ENCODE measurements at places on chromosomes 3 and 15.
A peak's percentile ranks its signal among the peaks of the same experiment; 100 is the strongest.

- H3K4me1 ChIP-seq, result peaks cover 10% of the 10 kb centered on the region
- peaks cover 13% of the 10 kb centered on the region for H3K36me3 ChIP-seq
- no peak overlapping the region for H3K4me3 ChIP-seq
- H3K27me3 ChIP-seq, result no peaks in the 10 kb centered on the region
- DNase-seq, result no peak
These were observed 46.1 kb downstream of the RFTN1 start for GRCh38 chr3:16467393-16467792.

GRCh38 chr3:121467085-121467484 is 78.7 kb downstream of the POLQ start:
- H3K27ac ChIP-seq, result no peak overlapping the region
- no peak overlapping the region for H3K4me3 ChIP-seq
- no peaks in the 10 kb centered on the region for H3K4me1 ChIP-seq
- no peaks in the 10 kb centered on the region for H3K27me3 ChIP-seq
- H3K36me3 ChIP-seq, result no peaks in the 10 kb centered on the region

GRCh38 chr3:141275032-141275422 is 43.4 kb downstream of the PXYLP1 start:
- peak overlapping the region; percentile 19 for H3K27ac ChIP-seq
- no peaks in the 10 kb centered on the region for H3K36me3 ChIP-seq
- H3K4me1 ChIP-seq, result peaks cover 31% of the 10 kb centered on the region
- H3K27me3 ChIP-seq, result no peaks in the 10 kb centered on the region
- H3K4me3 ChIP-seq, result no peak overlapping the region

DNA sequence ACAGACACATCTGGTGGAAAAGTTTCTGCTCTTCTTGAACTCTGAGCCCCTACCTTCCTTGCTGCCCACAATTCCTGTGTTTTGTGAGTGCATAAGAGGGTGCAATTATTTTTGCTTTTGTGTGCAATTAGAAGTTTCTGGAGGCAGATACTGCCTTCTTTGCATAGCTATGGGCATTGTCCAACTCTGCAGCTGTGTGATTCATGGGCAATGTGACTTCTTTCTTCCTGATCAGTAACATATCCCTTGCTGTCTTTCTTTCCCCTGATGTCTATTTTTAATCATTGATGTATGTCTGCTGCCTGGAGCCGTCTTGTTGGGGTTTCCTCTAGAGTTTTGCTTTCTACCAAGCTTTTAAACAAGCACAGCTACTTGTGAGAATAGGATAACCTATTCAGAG is 321.6 kb upstream of the CHRM5 start:
- H3K27me3 ChIP-seq, result peaks cover 14% of the 10 kb centered on the region
- H3K27ac ChIP-seq, result no peak overlapping the region
- no peaks in the 10 kb centered on the region for H3K4me1 ChIP-seq
- H3K36me3 ChIP-seq, result no peaks in the 10 kb centered on the region
- no peak for DNase-seq

DNA sequence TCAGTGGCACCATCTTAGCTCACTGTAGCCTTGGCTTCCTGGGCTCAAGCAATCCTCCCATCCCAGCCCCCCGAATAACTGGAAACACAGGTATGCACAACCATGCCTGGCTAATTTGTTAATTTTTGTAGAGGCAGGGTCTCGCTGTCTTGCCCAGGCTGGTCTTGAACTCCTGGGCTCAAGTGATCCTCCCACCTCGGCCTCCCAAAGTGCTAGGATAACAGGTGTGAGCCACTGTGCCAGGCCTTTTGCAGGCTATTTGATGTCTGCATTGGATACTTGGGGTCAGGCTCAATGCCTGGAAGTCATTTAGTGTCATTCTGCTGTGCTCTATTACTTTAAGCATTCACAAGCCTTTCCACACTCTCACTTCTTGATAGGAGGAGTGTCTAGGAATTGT is 17.6 kb downstream of the LIMD1 start:
- H3K4me1 ChIP-seq, result peaks cover 22% of the 10 kb centered on the region
- H3K36me3 ChIP-seq, result no peaks in the 10 kb centered on the region
- H3K27ac ChIP-seq, result no peak overlapping the region
- H3K27me3 ChIP-seq, result no peaks in the 10 kb centered on the region
- no peak overlapping the region for H3K4me3 ChIP-seq

- peak; percentile 12 for DNase-seq
- H3K27me3 ChIP-seq, result no peaks in the 10 kb centered on the region
- no peaks in the 10 kb centered on the region for H3K36me3 ChIP-seq
- no peak overlapping the region for H3K4me3 ChIP-seq
- H3K4me1 ChIP-seq, result no peaks in the 10 kb centered on the region
These were observed 175.5 kb upstream of the SLCO3A1 start for GRCh38 chr15:91678003-91678402.

DNA sequence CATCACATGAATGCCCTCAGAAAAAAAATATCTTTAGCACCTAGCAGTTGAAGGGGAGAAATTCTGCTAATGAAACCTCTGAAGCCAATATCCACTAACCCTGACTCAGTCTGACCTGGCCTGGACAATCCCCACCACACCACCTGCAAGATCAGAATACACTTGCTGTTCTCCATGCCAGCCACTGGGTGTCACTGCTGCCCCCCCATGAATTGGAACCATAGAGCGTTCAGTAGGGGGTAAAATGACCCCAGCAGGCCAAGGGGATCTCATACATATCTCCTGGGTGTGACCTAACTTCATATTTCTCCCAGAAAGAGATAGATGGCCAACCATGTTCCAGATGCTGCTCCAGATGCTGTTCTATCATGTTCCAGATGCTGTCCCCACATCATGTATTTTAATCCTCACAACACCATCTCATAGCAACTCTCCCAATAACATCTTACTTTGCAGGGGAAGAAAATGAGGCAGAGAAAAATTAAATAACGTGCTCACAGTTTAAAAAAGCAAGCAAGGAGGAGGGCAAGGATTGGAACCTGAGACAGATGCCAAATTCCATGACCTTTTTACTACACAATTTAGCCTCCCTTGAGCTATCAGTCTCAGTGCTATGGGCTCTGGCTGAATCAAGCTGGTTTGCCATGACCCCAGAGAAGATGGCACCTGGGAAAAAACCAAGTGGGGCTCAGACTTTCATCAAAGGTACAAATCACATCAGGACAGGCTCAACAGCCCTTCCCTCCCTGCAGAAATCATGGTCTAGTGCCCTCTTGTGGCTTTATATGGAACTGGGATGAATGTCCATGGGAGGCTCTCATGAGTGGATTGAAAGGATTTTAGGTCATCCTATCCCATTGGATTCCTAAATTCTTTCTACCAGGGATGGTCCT is 12.4 kb downstream of the NTRK3 start:
- peak; percentile 48 for DNase-seq
- H3K27ac ChIP-seq, result no peak overlapping the region
- 0 out of 2 replicates have a peak, but pooled peaks cover 3% of the 10 kb centered on the region for H3K4me1 ChIP-seq
- H3K27me3 ChIP-seq, result peaks cover 6% of the 10 kb centered on the region
- H3K4me3 ChIP-seq, result no peak overlapping the region

DNA sequence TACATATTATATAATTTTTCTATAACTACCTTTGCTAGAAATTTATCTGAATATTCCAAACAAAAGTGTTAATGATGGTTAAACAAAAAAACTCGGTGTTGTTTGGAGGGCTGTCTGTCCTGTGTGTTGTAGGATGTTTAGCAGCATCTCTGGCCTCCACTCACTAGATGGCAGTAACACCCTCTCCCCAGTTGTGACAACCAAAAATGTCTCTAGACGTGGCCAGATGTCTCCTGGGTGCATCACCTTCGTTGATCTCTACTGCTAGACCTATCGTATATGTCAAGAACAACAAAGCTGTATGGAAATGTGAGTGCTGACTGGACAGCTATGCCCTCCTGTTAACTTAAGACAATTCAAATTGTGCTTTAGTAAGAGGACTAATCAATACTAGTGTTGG is 14.1 kb downstream of the ANKRD34C start:
- H3K4me1 ChIP-seq, result no peaks in the 10 kb centered on the region
- no peak overlapping the region for H3K27ac ChIP-seq
- H3K36me3 ChIP-seq, result no peaks in the 10 kb centered on the region
- no peak overlapping the region for H3K4me3 ChIP-seq
- H3K27me3 ChIP-seq, result peaks cover 19% of the 10 kb centered on the region
- DNase-seq, result no peak

DNA sequence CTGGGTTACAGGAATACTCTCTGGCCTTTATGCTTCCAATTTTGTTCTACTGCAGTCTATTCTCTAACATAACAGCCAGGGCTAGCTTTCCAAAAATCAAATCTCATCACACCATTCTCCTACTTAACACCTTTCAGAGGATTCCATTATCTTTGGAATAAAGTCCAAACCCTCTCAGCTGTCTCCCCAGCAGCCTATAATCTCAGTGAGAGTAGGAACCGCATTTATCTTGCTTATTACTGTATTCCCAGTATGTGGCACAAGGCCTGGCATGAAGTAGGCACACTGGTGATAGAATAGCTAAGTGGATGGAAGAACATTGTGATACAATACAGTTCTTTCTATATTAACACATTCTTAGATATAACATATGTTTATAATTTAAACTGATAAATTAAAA is 49.0 kb upstream of the MYO5C start:
- H3K36me3 ChIP-seq, result no peaks in the 10 kb centered on the region
- 0 out of 2 replicates have a peak, but pooled peaks cover 5% of the 10 kb centered on the region for H3K4me1 ChIP-seq
- H3K27me3 ChIP-seq, result no peaks in the 10 kb centered on the region
- H3K27ac ChIP-seq, result no peak overlapping the region
- H3K4me3 ChIP-seq, result no peak overlapping the region

- H3K4me3 ChIP-seq, result no peak overlapping the region
- no peaks in the 10 kb centered on the region for H3K27me3 ChIP-seq
- H3K4me1 ChIP-seq, result no peaks in the 10 kb centered on the region
- H3K27ac ChIP-seq, result no peak overlapping the region
These were observed 352.3 kb downstream of the PYDC2 start for GRCh38 chr3:191813245-191813644.

DNA sequence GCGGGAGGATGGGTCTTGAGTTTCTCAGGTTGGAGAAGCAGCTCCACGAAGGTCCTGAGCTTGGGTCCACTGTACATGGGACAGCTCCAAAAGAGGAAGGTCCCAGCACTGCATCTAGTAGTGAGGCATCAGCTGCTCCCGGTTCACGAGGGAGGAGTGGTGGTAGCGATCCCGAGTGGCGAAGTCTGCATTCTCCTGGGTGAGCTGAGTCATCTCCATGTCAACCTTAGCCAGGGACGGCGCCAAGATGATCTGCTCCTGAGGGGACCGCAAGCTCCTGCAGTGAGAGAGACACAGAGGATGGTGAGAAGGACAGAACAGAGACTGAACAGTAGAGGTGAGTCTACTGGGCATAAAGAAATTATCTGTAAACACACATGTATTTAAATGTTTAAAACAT is 28.0 kb upstream of the HEG1 start:
- no peaks in the 10 kb centered on the region for H3K27me3 ChIP-seq
- peaks cover 24% of the 10 kb centered on the region for H3K4me1 ChIP-seq
- no peak overlapping the region for H3K27ac ChIP-seq
- peak; percentile 73 for DNase-seq
- H3K36me3 ChIP-seq, result no peaks in the 10 kb centered on the region
- H3K4me3 ChIP-seq, result no peak overlapping the region

Data from GM23248 (cell line).